ENCODE measurements at places on chromosomes 4 and X.

DNA sequence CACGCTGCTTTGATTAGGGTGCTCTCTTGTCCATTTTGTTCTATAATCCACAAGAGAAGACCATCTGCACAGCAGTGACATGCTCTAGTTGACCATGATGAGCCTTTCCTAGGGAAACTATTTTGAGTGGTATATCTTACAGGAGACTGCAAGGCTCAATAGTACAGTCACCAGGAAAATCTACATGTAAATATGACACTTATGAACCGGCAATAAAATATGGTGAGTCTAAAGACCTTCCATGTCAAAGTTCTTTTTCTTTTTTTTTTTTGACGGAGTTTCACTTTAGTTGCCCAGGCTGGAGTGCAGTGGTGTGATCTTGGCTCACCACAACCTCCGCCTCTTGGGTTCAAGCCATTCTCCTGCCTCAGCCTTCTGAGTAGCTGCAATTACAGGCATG, 103.7 kb downstream of the MGST2 start:
- DNase-seq, result no peak

GRCh38 chrX:153763989-153764755, at the start of gene PLXNB3:
Gene PLXNB3, plus strand, starts transcription at chrX:153764249. Its CDS starts 1,287 bp downstream, at chrX:153765536.
- peak; percentile 52 for DNase-seq

DNA sequence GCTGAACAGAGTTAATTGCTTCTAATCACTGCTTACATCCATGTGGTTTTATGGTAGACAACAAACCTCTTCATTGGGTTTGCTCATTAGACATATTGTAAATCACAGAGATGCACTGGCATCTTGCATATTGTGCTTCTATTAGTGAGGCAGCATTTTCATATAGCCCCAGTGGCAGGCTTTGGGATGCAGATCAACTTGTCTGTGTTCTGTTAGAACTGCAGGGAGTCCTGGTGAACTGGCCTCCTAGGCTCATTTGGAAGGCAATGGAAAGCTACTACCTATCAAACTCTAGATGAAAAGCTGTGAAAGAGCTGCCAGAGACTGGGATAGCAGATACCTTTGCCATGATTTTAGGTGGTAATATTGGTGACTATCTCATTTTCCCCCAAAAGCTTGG, 108.8 kb downstream of the NAA11 start:
- no peak for DNase-seq

GRCh38 chr4:15325987-15326386, 101.8 kb upstream of the C1QTNF7 start:
- no peak for DNase-seq

DNA sequence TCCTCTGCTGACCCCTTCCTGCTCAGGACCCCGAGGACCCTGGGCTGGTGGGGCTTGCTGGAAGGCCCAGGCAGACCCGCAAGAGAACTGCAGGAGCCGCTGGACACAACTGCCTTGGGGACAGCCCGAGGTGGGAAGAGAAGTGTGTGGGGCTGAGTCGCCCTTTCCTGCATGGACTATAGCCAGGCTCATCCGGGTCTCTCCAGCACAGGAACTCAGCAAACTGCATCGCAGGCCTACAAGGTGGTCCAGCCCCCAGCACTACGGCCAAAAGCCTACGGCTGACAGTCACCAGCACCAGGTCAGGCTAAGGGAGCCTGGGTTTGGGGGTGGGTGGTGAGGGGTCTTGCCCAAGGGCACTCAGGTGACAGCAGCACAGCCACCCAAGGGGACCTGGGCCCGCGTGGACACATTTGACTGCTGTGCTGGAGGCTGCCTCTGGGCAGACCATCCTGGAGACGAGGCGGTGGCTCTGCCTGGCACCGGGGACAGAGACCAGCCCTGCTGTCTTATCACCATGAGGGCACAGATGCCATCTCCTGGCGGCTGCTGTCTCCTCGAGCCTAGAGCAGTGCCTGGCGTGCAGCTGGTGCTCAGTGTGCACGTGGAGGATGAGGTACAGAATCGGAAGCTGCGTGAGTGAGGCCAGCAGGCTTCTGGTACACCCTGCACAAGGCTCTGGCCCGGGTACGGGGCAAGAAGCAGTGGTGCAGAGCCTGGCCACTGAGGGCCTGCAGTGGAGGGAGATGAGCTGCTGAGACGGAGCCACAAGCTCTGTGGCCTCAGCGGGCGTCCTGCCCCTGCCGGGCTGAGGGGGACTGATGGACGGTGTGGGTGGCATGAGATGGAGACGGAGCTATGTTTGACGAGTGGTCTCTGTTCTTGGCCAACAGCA, 15.1 kb downstream of the LRPAP1 start:
- DNase-seq, result no peak

DNA sequence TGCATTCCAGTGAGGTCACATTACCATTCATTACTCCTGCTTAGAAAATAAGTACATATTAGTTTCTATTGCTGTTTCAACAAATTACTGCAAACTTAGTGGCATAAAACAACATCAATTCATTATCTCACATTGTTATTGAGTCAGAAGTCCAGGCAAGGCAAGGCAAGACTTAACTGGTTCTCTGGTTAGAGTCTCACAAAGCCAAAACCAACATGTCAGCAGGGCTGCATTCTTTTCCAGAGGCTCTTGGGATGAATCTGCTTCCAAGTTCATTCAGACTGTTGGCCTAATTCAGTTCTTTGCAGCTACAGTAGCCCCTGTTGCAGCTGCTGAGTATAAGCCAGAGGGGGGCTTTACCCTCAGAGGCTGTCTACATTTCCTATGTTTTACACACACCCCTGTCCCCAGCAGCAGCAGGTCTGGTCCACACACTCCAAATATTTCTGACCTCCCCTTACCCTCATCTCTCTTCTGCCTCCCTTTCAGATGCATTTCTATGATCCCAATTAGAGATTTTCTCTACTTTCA, 892.1 kb upstream of the EPHA5 start:
- DNase-seq, result no peak

- DNase-seq, result no peak
Measured at GRCh38 chrX:9132036-9132638, 98.2 kb upstream of the FAM9B start.

DNA sequence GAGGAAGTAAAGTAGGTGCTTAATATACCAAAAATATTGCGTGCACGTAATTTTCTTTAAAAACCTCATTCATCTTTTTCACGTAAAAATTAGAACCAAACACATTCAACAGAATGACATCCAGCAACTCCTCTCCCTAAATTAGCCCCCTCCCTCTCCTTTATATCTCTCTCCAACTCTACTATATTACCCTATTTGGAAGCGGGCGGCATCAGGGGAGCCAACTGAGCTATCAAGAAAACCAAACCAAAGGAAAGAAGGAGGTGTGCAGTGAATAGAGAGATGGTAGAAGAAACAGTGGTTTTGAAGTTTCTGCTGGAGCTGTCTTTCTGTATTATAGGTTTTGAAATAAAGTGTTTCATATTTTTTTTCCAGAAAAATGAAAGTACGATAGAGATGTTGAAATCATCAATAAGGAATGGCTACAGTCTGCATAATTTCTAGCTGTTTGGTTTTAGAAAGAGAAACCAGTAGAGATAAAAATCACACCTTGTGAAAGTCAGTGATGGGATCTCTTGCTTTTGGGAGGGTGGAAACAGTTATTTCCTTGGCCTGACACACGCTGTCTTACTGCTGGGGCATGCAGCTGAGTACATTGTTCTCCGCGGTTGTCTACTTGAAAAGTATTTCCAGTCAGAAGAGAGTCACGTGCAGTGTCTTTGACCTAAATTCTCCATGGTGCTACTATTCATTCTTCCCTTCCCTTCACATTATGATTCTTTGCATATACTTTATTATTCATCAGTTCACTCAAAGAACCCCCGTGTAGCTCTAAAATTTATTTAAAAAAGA, 94.1 kb upstream of the WDR17 start:
- DNase-seq, result no peak

GRCh38 chr4:6556263-6556662, 18.7 kb upstream of the MAN2B2 start:
- no peak for DNase-seq

- no peak for DNase-seq
Measured at GRCh38 chr4:3046623-3047022, 27.7 kb downstream of the HTT-AS start.

DNA sequence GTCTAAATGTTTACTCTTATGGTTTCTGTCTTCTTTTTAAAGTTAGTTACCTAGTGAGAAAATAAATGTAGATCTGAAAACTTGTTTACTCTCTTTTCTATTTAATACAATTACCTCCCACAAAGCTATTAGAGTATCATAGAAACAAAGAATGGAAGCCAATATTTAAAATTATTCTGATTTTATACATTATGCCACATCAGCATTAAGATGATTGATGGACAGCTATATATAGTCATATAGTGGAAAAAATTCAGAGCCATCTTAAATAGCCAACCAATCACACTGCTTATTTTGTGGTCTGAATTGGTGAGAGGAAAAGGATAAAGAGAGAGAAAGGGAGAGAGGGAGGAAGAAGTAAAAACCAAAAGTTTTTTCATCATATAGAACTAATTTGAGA, 1101.8 kb downstream of the PCDH19 start:
- no peak for DNase-seq

DNA sequence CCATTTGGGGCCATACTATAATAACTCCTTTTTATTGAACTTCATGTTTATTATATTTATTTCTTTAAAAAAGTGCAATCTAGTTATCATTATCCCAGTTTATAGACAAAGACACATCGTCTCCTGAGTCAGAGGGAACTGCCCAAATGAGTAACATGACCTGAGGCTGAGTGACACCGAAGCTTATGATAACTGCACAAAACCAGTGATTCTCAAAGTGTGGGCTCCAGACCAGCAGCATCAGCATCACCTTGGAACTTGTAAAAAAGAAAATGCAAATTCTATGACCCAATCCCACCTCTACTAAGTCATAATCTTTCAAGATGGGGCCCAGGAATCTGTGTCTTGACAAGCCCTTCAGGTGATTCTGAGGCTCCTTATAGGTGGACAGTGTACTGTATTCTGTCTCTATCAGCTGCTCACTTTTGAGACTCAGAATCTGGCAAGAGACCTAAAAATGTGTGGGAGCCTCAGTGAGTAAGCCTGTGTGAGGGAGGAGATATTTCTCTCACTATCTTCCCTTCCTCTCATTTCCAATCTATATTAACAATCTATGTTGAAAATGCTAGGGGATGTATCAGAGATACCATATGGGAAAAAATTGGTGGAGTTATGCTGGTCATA, 147.0 kb downstream of the PACRGL start:
- no peak for DNase-seq

GRCh38 chr4:103092245-103092644, 7.4 kb downstream of the BDH2 start:
- no peak for DNase-seq

DNA sequence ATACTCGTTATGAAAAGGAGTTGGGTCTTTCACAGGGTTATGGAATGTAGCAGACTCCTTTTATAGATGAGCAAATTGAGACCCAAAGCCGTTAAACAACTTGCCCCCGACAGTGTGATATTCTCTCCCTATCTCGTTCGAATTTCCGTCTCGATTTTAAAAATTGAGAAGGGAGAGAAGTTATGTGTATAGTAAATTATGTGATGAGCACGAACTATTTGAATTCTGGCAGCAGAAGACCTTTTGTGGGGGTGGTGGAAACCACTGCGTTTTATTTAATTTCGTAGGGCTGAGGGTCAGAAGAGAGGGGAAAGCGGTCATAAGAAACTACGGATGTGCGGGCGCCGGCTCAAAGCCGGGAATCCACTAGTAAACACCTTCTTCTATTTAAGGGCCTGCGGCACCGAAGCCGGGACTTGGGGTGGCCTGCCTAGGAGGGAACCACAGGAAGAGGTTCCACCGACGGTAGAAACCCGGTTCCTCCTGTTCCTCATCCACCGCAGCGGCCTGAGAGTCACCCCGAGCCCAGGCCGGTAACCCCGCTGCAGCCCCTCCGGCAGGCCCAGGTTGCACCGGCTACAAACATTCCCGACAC, 1.5 kb upstream of the DDX3X start:
- no peak for DNase-seq

DNA sequence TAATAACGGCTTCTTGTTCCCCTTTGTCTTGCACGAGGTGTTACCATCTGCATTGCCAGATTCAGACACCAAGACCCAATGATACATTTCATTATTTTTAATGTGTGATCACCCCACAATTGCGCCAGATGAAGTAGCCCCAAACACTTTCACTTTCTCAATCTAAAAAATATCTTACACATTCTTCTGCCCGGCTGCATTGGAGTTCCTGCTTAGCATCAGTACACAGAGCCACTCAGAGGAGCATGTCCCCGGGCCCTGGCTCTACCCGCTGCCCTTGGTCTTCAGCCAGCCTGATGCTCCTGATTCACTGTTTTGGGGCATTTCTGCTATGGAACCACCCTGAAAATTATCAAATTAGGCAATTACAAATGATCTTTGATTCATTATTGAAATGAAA, 66.0 kb upstream of the TENM3 start:
- DNase-seq, result no peak

DNA sequence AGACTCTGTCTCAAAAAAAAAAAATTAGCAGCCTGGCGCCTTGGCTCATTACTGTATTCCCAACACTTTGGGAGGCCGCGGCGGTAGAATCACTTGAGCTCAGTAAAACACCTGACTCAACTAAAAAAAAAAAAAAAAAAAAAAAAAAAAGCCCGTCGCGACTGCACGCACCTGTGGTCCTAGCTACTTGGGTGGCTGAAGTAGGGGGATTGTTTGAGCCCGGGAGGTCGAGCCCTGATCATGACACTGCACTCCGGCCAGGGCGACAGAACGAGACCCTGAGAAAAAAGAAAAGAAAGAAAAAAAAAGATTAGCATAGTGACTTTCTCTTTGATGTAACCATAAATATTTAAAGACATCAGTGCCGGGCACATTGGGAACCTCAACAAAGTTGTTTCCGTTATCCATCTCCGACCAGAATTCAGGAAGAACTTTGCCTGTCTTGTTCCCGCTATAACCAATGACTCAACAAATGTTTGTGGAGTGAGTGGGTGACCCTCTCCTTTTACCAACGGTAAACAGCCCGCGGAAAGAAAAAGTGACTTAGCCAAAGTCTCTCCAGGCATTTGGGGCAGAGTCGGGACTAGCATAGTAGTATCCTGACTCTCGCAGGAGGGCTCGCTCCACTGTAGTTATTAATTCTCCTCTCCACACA, 553 bp upstream of the MED28 start:
- DNase-seq, result no peak

DNA sequence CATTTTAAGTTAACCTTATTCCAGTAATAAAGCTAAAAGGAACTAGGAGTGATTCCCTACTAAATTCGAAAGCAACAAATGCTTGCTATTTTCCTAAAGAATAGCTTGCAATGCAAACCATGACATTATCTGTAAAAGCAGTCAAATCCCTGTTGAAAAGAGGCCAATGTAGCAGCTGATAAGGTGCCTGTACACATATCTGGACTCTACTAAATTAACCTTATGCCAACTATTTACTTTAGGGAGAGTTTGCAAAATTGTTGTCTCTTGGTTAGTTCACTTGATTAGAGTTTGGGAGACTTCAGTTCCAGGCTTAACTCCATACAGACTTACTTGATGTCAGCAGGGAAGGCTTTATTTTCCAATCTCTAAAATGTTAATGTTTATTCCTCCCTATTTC, 6.0 kb downstream of the IL13RA2 start:
- DNase-seq, result no peak

GRCh38 chrX:150525061-150525919, 43.1 kb upstream of the MTM1 start:
- DNase-seq, result peak; percentile 52

All from NCI-H446 treated with DMSO at 0.1 percent for 48 hours (cell line).